ENCODE measurements at places on chromosomes 6 and 20.

- DNase-seq: no peak
These were observed 18.5 kb upstream of the UBR2 start for GRCh38 chr6:42545226-42545773.

DNA sequence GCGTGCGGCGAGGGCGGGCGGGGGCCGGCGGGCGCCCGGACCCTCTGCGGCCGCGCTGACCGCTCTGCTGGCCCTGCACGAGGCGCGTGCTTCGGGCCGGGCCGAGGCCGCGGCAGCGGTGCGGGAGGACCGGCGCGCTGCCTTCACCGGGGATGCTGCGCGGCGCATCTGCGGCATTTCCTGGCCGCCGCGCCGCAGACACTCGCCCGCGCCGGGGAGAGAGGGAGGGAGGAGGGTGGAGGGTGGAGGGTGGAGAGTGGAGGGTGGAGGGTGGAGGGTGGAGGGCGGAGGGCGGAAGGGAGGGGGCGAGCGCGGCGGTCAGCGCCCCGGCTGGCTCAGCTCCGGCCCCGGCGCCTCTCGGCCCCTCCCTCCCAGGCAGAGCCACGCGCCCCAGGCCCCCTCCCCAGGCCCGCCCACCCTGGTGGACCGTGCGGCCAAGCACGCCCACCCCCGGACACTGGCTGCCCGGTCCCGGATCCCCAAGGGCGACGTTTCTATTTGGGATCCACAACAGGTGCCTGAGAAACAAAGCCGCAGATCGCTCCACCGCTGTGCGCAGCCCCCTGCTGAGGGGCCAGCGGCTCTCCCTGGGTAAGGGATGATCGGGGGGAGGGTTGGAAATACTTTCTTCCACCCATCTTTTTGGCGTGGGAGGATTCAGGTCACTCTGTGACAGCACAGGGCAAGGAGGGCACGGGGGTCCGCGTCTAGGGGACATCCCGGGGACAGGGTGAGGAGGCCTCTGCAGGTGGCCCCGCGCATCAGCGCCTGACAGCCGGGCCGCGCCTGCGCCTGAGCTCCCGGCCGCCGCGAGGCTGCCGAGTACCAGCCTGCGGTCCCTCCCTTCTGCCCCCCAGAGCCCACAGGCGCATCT lies 111.2 kb upstream of the BEND6 start:
- DNase-seq: no peak

GRCh38 chr6:139730340-139730974 lies 356.0 kb upstream of the CITED2 start:
- DNase-seq: no peak

- no peak for DNase-seq
These were observed 435.3 kb upstream of the SPTLC3 start for GRCh38 chr20:12573442-12573841.

- DNase-seq: no peak
These were observed 124.4 kb downstream of the TCP11 start for GRCh38 chr6:35016502-35017321.
